OCI-LY7 (cell line): ENCODE measurements at places on chromosomes 6 and 20. TPM values are rescaled to one million over a fixed set of nuclear protein-coding genes. Genes with fewer than 3 reads are reported as not detected.

DNA sequence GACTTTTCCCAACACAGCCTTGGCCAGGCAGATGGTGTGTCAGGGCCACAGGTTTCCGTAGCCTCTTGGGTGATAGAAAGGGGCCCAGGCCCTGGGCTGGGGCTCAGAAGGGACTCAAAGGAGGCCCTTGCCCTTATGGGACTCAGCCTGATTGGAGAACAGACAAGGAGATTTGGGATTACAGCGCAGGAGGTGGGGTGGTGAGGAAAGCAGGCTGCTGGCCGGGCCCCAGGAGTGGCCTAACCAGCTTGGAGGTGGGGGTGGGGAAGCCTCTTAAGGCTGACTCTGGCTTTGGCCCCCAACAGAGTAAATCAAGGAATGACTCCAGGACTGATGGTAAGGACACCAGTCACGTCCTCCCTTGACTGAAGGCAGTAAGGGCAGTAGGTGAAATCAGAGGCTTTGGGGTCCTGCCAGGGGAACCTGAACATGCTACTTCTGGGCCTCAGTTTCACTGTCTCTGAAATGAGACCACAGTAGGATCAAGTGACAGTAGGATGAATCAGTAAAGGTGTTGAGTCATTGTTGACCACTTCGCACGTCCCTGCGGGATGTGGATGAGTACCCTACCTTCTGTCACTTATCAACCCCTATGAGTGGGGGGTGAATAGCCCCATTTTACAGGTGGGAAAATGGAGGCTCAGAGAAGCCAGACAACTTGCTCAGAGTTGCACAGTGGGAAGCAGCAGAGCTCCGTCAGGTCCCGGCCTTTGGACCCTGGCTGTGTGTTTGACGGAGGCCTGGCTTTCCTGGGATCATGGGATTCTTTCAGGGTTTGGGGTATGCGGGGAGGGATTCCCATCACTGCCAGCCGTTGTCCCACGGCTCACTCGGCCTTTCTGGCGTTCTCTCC lies 4.5 kb downstream of the SNAI1 start:
- DNase-seq, result no peak

DNA sequence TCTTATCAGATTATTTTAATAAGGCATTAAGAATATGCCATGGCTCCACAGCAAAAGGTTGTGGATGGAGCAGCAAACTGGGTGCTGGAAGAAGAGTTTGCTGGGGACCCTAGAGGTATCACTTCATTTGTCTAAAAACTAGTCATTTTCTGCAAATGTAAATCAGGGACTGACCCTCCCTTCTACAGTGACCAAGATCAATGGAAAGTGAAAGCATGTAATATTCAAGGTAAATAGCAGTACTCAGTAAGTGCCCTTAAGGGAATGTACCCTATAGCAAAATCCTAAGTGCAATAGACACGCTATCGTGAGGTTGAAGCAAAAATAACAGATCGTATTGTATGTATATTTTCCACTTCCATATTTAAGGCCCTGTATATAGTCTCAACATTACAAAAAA lies 38.7 kb downstream of the TRDN start:
- no peak for DNase-seq

- DNase-seq, result no peak
Observed at GRCh38 chr20:56711018-56711417, 81.9 kb downstream of the TFAP2C start.

DNA sequence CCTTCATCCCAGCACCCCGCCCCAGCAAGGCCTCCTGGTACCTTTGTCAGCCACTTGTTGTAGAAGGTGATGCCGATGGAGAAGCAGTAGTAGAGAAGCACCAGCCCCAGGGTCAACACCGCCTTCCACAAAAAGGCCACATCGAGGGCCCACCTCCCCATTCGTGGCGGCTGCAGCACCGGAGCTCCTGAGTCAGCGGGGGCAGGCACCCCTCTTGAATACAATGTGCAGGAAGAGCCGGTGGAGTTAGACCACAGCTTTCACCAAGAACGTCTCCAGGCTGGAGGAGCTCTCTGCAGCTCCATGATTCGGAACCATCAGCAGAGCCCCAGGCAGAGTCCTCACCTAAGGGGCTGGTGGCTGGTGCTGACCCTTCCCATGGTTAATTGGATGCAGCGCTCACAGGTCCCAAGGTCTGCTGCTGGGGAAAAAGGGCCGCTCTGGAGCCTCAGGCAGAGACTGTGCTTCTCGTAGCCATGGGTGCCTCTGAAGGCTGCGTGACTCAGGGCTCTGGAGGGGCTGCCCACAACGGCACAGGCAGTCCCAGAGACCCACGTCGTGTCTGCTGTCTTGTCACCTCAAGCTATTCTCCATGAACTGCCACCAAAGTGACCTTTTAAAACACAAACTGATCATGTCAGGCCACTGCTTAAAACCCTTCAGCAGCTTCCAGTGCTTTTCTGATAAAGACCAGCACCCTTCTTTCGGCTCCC lies 47.9 kb downstream of the ELMO2 start:
- no peak for DNase-seq

GRCh38 chr20:25237610-25238318 lies 10.1 kb upstream of the PYGB start:
- DNase-seq, result no peak

DNA sequence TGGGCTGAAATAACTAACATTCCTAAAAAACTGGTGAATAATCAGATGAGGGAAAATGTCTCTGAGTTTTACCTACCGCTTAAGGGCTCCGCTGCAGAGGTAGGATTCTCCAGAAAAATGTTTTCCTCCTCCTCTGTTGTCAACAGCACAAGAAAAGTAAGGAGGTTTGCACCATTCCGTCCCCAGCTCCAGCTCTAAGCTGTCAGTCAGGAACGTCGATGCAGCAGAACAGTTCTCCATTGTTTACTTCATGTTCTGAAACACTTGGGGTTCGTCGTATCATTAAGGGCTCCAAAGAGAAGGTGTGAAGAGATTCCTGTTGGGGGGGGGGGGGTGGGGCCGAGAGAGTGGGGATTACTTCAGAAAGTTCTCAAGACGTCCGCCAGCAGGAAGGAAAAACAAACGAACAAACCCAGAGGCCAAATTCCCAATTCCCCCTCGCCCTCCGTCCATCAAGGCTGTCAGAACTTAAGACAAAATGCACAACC lies 734 bp downstream of the MMS22L start:
- DNase-seq, result peak; percentile 23

GRCh38 chr6:170176898-170177771 lies 113.7 kb downstream of the DLL1 start:
- DNase-seq, result no peak

- no peak for DNase-seq
Observed at GRCh38 chr6:9830808-9831207, 584.1 kb downstream of the TFAP2A start.

- no peak for DNase-seq
Observed at GRCh38 chr6:162705736-162706135, 21.8 kb downstream of the PRKN start.

- DNase-seq, result no peak
Observed at GRCh38 chr6:151763303-151763702, 44.2 kb upstream of the ESR1 start.

- no peak for DNase-seq
Observed at GRCh38 chr6:151330130-151330696, 61.1 kb downstream of the ZBTB2 start.

GRCh38 chr6:37514321-37514771 lies 14.7 kb upstream of the CCDC167 start:
- DNase-seq, result no peak

DNA sequence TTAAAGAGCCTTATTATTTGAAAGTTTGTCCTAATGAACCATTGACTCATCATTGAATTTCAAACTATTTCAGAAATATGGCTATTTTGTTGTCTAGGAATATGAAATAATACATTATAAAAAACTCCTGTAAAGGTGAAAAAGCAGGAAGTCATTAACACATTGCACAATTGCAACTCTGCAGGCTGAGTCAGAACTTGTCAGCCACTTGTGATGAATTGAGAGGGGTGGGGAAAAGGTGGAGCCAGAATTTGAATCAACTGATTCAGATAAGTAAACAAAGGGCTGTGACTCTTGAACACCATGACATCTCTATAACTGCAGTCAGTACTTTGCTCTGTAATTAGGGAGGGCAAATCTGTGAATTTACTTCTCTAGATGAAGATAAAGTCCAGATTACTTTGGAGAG lies 6.0 kb downstream of the C6orf141 start:
- DNase-seq, result no peak

GRCh38 chr6:114432400-114432799 lies 89.6 kb upstream of the HS3ST5 start:
- DNase-seq, result no peak

GRCh38 chr6:76684875-76685274 lies 612.4 kb upstream of the IMPG1 start:
- DNase-seq, result no peak

DNA sequence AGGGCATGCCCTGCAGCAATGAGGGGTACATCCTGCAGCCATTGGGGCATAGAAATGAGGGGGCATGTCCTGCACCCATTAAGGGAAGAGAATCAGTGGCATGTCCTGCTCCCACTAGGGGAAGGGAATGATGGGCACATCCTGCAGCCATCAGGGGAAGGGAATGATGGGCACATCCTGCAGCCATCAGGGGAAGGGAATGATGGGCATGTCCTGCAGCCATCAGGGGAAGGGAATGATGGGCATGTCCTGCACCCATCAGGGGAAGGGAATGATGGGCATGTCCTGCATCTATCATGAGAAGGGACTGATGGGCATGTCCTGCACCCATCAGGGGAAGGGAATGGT lies 49.7 kb downstream of the PSMB1 start:
- no peak for DNase-seq

GRCh38 chr6:30568245-30568644 lies 3.0 kb upstream of the ABCF1 start:
- DNase-seq, result no peak

GRCh38 chr6:110609101-110609500 lies 132.7 kb upstream of the SLC22A16 start:
- DNase-seq, result no peak

DNA sequence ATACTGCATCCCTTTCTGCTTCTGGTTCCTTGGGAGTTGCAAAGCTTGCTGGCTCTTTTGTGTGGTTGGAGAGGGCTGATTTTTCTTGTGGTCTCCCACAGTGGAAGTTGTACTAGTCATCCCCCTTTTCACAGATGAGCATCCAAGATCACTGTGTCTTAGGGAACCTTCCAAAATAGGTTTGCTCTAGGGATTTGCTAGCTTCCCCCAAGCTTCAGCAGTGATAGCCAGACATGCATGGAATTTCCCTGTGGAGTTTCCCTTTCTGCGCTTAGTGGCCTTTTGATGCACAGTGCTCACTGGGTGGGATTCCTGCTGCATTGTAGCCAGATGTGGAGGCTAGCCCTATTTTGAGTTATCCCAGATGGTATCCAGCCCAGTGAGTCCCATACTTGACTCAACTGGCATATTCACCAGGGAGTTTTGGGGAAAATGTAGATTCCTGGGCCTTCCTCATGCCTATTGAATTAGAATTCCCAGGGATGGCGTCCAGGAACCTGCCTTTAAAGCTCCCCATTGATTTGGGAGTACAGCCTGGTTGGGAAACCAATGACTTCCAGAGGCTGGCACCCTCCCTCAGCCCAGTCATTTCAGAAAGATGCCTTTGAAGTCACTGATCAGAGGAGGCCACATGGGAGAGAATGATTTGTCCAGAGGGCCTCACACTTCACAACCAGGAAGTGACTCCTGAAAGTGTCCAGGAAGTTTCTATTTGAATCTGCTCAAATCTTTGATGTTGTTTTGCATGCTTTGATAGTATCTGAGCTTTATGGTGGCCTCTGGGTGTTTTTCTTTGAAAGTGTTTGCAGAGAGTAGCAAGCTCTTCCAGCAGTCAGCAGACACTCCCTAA lies 25.9 kb downstream of the PPARD start:
- peak; percentile 29 for DNase-seq

DNA sequence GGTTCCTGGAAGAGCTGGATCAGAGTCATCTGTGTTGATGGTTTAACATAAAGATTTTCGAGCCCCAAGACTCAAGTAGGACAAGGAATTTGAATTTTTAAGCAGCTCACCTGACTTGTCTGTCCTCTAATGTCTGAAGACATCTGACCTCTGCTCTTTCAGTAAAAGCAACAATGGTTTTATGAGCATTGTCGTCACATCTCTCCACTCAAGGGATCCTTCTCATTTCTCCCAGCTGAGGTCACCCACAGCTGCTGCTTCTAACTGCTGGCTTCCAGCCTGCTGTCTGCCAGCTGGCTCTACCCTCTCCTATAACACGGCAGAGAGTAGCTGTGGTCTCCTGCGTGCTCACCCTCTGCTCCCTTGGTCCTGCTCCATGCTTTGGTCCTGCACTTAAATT lies 24.7 kb upstream of the HDAC2 start:
- DNase-seq, result no peak

- DNase-seq, result no peak
Observed at GRCh38 chr6:108383981-108384380, 89.1 kb downstream of the AFG1L start.

PBOV1 gene
- total RNA-seq, result not detected in 2 replicates

MEI4 gene
- not detected in 2 replicates for total RNA-seq

CCM2L gene
- 0.92 and 1.4 TPM in 2 replicates for total RNA-seq

KCNB1 gene
- total RNA-seq, result 0.07 TPM in 1 of 2 replicates, not detected in the other

SLC17A1 gene
- not detected in 2 replicates for total RNA-seq

AHCY gene
- total RNA-seq, result 203 and 218 TPM in 2 replicates

DDRGK1 gene
- total RNA-seq, result 52.0 and 55.0 TPM in 2 replicates

MTFR2 gene
- 26.6 and 32.9 TPM in 2 replicates for total RNA-seq

DEFB115 gene
- not detected in 2 replicates for total RNA-seq

LYRM2 gene
- total RNA-seq, result 37.8 and 40.6 TPM in 2 replicates
